ENCODE measurements at places on chromosomes 2 and 18.

GRCh38 chr2:168534926-168535325 lies 78.9 kb downstream of the CERS6 start:
- no peak for DNase-seq

DNA sequence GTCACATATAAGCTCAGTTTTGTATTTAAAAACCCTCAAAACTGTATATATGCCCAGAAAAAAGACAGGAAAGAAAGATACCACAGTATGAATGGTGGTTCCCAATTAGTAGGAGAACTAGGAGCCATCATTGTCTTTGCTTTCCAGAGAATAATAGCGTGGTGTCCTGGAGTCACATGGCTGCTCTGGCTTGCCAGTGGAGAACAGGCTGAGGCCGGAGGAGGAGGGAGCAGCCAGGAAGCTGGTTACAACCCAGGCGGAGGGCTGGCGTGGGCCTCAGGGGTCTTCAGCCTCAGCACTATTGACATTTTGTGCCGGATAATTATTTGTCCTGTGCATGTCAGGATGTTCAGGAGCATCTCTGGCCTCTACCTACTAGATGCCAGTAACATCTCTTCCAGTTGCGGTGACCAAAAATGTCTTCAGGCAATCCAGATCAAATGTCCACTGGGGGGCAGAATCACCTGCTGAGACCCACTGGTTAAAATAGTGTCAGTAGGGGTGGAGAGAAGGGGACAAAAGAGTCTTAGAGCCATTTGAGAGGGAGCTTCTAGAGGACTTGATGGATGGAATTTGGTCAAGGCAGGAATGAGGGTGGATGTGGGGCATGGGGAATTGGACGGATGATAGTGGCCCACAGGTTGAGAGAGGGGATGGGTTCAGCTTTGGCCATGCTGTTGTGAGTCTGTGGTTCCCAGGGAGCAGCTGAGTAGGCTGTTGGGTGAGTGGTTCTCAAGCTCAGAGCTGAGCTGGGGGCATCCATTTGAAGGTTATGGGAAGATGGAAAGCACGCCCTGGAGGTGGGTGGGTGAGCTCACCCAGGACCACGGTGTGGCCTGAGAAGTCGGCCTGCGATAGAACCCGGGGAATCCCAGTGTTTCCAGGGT lies 144.9 kb downstream of the AGAP1 start:
- no peak for DNase-seq

DNA sequence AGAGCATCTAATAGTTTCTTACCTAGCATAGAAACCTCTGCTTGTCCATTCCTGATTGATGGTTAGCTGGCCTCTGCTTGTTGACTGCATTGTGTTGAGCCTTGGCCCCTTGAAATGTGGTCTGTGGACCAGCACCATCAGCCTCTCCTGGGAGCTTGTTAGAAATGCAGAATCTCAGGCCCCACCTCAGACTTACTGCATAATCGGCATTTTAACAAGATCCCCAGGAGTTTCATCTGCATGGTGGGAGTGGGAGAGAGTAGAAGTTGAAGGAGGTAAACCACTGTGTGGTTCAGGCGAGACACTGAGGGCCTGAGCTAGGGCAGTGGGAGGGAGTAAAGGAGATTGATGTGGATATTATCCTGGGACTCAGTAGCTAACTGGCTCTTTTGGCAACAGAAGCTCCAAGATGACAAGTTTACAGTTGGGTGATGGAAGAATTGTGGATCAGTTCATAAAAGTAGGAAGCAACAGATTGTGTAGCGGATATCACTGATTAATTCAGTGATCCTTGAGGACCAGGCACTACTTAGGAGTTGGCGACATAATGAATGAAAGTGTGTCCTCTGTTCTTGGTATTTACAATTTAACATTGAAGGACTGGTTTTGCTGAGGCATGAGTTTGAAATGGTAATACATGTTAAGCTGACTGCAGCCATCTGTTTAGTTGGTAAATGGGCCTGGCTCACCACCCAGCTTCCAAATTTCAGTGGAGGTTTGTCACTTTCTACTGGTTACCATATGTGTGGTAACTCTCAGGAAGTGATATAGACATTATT lies 20.9 kb downstream of the PHLPP1 start:
- no peak for DNase-seq

GRCh38 chr2:237631007-237631785 lies 3.8 kb downstream of the LRRFIP1 start:
- no peak for DNase-seq

- DNase-seq = no peak
These were observed 16.9 kb downstream of the TGIF1 start for GRCh38 chr18:3466872-3467271.

DNA sequence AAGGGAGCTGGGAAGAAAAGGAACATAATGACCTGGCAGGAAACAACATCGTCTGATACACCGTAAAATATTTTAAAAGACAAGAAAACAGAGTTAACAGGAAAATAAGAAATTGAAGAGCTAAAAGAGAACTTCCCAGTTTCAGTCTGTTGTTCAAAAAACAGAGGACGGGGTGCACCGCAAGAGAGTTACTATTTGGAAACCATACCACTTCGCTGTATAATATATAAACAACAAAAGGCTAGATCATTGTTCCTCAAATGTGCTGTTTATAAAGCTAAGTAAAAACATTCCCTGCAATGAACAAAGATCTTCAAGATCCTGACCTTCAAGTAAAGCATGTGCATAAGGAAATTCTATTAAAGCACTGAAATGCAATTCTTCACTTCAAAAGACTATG lies 2.1 kb downstream of the PPP3R1 start:
- DNase-seq = no peak

GRCh38 chr18:79875531-79875919 lies 75.9 kb downstream of the SLC66A2 start:
- no peak for DNase-seq

DNA sequence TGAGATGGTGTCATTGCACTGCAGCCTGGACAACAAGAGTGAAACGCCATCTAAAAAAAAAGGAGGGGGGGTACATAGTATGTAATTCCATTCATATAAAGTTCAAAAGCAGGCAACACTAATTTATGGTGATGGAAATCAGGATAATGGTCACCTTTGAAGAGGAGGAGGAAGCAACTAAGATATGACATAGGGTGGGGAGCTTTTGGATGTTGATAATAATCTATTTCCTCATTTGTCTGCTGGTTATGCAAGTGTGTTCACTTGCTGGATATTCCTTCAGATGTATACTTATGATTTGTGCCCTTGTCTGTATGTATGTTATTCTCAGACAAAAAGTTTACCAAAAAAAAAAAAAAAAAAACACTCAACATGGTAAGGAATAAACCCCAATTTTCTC lies 28.6 kb upstream of the ATIC start:
- DNase-seq = no peak

DNA sequence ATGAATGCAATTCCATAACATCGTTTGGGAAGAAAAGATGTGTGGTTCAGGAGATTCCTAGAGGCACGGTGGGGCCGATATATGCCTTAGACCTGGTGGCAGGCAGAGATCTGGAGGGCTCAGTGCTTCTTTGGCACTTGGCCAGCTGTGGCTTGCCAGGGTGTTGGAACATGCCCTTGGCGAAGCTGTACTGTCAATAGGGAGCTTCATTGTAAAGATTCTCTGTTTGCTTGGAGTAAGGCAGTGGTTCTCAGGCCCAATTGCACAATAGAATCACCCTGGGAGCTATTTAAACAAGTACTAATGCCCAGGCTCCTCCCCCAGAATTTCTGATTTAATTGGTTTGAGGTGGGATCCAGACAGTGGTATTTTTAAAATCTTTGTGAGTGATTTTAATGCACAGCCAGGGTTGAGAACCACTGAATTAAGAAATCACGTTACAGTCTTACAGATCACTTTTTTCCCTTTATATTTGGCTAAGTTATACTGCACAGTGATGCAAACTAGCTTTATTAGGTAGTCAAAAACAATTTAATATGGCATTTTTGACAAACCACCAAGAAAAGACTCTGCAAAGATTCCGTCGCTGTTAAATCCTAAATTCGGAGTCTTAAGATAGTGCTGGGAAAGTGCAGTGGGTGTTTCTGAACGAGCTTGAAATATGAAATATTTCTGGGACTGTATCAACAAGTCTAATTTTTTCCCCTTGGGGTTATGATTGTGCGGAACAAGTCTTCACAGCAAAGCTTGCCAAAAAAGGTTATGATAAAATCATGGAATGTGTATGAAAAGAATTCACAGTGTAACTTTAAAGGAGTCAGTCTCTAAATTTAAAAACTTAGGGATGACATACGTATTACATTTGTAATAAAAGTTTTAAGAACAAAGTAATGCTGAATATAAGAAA lies 78.0 kb downstream of the CRIM1 start:
- DNase-seq = no peak

DNA sequence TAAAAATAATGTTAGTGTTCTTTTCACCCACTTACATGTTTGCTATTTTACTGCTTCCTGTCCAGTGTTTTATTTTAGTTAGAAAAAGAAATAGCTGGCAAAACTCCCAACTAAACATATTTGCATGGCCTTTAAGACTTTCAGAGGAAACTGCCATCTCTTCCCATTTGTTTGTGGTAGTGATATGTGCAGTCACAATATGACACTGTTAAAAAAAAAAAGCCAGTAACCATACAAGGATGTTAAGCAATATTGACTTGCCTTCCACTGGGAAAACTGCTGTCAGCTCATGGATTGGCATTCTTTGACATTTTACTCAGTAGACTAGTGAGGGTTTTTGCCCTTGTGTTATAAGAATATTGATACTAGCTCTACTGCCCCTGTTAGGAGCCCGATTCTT lies 29.1 kb downstream of the XIRP2 start:
- DNase-seq = no peak
